ENCODE measurements at places on chromosomes 6 and 20.

DNA sequence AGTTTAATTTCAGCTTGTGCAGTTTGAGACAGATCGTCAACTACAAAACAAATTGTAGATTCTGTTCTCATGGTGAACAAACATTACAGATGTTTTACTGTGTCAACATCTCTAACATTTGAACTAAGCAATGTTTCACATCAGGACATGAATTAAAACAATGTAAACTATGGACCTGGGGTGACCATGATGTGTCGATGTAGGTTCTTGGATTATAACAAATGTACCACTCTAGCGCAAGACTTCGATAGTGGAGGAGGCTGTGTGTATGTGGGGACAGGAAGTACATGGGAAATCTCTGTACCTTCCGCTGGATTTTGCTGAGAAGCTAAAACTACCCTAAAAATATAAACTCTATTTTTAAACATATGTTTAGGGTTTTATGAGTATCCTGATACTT, 17.1 kb downstream of the HIVEP2 start:
- no peak for DNase-seq

DNA sequence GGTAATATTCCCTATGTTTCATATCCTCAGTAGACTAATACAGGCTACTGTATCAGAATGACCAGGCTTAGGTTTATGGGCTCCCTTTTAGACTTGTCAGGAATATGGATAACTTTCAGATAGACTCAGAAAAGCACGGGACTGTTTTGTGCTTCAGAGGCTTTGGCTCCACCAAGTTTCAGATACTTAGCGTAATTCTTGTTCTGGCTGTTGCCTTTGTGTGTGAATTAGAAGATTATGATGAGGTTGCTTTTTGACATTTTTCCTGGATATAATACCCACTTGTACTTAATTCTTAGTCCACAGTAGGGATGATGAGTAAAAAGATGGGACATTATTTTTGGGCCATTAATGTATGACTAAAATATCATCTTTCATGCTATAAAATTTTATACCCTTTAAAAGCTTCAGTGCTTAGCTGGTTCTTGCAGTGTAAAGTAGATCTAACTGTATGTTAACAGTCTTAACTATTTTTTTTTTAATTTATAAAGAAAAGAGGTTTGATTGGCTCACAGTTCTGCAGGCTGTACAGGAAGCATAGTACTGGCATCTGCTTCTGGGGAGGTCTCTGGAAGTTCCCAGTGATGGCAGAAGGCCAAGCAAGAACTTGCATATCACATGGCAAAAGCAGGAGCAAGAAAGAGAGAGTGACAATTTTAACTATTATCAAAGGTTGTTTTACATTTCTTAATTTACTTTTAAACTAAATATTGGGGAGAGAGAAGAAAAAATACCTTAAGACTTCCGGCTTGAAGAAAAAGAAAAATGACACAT, 120.7 kb downstream of the ZFAND3 start:
- no peak for DNase-seq

- DNase-seq: no peak
These were observed 28.8 kb upstream of the DDR1 start for GRCh38 chr6:30855429-30856075.

DNA sequence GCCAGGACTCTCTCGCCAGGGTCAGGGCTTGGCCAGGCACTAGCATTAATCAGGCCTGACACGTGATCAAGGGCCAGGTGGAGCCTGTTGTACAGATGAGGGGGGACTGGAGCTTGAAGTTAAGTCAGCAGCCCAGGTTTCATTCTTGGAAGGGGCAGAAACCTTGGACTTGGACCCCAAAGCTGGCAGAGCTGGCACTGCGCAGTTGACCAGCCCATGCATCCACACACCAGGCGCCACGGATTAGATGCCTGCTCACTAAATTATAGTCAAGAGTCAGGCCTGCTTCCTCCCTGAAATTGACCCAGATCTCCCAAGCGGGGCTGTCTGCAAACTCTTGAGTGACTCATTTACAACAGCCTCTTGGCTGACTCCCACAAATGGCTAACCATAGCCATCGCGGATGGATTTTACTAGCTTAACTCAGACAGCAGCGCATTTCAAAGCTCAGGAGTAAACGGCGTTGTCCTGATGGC, 4.1 kb upstream of the TAF4 start:
- no peak for DNase-seq

- no peak for DNase-seq
These were observed 15.1 kb upstream of the MBOAT1 start for GRCh38 chr6:20227350-20227749.

- DNase-seq: no peak
These were observed 679.2 kb downstream of the TENT5A start for GRCh38 chr6:81073318-81073717.

DNA sequence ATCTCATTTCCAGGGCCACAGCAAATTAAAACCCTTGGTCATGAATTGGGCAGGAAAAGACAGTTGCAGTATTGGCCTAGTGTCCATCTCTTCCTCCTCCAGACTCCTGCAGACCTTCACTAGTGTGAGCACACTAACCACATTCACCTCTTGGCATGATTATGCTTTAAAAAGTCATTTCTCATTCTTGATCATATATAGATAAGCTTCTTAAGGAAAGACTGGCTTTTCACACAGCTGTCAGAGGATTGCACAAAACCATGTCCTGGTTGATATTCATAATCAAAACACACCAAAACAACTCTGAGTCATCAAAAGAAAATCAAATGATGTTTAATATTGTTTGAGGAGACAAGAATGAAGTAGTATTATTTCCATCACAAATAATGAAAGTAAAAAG, 52.1 kb downstream of the TMEM200A start:
- DNase-seq: no peak

- DNase-seq: no peak
These were observed 243.3 kb upstream of the AFDN start for GRCh38 chr6:167583412-167583811.

- no peak for DNase-seq
These were observed 22.7 kb upstream of the MYB start for GRCh38 chr6:135158397-135158796.

DNA sequence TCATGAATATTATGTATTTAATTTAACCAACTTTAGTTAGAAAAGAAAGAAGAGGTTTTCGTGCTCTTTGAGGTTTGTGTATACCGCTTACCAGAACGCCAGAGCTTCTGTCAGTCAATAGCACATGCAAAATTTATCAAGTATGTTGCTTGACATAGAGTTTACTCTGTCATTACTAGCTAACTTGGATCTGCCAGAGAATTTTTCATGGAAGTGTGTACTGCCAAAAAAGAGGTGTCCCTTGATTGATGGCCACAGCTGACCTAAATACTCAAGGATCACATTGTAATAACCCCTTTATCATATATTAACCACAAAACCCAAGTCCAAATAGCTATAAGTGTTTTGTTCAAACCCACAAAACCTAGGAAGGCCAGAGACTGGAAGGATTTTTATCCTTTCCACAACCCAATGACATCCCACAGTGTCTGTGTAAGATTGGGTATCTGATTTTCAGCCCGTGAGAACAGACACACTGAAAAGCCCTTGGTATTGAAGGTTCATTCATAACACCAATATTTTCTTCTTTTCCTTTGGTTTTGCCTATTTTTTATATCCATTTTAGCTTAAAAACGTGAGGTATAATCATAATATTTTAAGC, 194.0 kb upstream of the EYA4 start:
- DNase-seq: no peak

DNA sequence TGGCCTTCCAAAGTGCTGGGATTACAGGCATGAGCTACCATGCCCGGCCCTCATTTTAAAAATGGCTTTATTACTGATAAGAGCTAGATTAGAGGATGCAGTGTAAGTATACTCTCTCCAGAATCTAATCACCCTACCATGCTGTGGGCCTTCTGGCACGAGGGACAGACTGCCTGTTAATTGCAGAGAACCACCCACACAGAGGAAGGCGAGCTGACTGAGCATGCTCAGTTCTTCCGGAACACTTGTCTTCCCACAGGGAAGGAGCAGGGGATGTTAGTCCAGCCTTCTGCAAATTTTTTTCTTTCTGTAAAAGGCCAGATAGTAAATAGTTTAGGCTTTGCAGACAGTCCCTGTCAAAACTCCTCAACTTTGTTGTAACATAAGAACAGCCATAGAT, 48.9 kb downstream of the ALDH5A1 start:
- DNase-seq: no peak

DNA sequence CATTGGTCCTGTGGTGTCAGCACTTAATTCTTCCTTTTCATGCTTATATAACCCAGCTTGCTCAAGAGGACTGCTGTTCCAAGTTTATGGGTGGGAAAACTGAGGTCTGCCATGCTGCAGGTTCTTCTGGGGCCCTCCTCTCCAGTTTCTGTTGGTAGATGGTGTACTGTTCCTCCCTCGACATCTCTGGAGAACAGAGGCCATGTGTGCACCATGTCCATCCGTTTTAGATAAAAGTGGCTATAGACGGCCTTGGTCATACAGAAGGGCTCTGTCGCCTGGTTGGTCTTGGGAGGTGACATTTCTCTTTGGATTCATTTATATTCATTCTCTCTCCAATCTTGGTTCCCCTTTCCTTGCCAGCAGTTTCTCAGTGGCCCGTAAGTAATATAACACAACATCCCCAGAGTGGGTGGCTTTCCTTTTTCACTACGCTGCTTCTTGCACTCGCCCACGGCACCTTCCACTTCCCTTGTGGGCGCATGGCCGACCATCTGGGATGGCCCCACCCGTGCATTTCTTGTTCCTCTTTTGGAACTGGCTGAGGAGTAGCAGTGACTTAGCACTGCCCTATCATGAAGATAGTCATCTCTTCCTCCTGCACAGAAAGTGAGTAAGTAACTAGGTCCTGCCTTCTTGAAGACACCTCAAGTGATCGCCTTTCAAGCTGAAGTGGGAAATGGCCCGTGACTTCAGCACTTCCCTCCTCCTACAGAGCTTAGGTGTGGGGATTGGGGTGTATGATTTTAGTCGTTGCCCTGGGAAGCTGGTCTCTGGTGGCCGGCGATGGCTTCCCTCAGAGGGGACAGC, 94.2 kb downstream of the RREB1 start:
- no peak for DNase-seq

GRCh38 chr6:106359959-106360409, 533 bp upstream of the CRYBG1 start:
- no peak for DNase-seq

GRCh38 chr6:130973521-130974277, 89.3 kb downstream of the EPB41L2 start:
- DNase-seq: no peak

DNA sequence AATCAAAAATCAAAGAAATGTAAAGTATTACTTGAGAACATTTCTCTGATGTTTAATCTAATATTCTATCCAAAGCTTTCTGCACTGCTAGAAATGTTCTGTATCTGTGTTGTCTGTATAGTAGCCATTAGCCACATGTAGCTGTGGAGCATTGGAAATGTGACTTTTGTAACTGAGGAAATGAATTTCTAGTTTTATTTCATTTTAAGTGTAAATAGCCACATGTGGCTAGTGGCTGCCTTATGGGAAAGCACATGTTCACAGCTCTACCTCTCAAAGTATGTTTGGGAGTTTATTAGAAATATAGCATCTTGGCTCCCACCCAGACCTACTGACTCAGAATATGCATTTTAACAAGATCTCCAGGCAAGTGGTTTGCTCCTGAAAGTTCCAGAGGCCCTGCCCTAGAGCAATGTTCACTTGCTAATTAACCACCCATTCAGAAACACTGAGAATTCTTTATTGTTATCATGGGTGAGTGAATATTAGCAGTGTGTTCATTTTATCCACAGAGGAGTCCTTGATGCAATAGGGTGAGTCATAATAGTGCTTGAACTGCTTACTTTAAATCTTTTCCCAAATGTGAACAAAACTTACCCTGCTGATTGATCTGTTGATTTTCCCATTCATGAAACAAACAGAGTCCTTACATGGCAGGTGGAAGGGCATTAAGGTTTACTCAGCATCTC, 282.7 kb downstream of the PLCB1 start:
- DNase-seq: no peak

- no peak for DNase-seq
These were observed 37.8 kb upstream of the STX16 start for GRCh38 chr20:58613061-58613854.

DNA sequence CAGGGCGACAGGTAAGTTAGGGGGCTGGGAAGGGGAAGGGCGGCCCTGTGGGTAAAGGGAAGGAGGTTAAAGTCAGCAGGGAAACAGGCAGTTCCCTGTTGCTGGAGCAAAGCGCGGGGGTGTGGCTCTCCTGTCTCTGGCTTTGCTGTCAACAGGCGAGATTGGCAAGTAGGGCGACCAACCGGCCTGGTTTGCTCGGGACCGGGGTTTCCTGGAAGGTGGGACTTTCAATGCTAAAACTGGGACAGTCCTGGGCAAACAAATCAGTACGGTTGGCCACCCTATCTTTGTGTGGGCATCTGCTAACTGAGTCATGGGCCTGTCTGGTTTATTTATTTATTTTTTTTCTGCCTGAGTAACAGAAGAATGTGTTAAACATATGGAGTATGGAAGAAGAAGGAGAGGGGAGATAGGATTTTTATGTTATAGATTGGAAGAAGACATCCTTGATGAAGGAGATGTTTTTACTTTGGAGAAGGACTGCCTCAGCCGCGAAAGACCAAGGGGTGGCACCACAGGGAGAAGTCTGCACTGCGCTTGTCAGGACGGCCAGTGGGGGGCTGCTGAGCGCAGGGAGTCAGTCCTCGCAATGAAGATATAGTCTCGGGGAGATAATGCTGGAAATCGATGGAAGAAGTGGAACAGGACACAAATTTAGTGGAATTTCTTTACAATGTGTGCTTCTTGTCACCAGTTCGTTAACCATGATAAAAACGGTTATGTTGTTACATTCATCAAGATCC, 43.4 kb upstream of the ESR1 start:
- peak; percentile 20 for DNase-seq

DNA sequence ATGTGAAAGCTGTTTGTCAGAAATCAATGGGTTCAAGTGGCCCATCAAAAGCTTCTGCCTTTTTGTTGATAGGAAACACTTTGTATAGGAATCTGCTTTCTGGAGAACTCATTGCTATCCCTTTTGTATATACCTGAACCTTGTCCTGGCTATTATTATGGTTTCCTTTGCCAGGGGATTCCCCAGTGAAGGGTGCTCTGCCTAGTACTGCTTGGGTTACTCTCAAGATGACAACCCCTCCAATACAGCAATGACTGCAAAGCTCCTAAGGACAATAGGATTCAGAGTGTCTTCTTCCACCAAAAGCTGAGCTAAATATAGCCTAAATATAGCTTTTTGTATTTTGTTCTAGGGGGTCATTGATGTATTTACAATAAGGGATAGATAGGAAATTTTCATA, 54.0 kb upstream of the PTPRK start:
- no peak for DNase-seq

GRCh38 chr6:106534564-106534982, 94.7 kb downstream of the RTN4IP1 start:
- DNase-seq: no peak

DNA sequence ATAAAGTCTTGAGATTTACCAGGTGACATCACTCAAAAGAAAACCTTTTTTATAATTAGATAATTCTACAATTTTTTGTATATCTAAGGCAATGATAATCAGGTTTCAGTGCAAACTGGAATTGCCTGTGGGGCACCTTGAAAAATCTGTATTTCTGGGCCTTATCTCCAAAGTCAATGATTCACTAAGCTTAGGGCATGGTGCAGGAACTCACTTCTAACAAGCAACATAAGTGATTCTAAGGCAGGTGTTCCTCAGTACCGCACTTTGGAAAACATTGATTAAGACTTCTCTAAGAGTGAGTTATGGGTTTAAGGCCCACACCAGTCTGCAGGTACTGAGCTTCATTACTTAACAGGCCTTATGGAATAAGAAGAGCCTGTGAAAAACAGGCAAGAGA, 115.3 kb downstream of the COL12A1 start:
- no peak for DNase-seq
